ENCODE measurements at places on chromosomes 12 and 14. TPM values are rescaled to one million over a fixed set of nuclear protein-coding genes. Genes with fewer than 3 reads are reported as not detected.

Gene SLC25A21
- 6.4 TPM for total RNA-seq

Gene ABCC9
- not detected for total RNA-seq

Gene TTC9
- 3.5 TPM for total RNA-seq

GRCh38 chr14:61279082-61279481 lies 2.1 kb downstream of the TMEM30B start:
- peaks cover 63% of the 10 kb centered on the region for H3K27me3 ChIP-seq
- no peaks in the 10 kb centered on the region for H3K4me1 ChIP-seq
- no peaks in the 10 kb centered on the region for H3K36me3 ChIP-seq
- no peak for DNase-seq

Gene KRT72
- not detected for total RNA-seq

Gene NFATC4
- 95.3 TPM for total RNA-seq

Gene OR6C70
- total RNA-seq = not detected

DNA sequence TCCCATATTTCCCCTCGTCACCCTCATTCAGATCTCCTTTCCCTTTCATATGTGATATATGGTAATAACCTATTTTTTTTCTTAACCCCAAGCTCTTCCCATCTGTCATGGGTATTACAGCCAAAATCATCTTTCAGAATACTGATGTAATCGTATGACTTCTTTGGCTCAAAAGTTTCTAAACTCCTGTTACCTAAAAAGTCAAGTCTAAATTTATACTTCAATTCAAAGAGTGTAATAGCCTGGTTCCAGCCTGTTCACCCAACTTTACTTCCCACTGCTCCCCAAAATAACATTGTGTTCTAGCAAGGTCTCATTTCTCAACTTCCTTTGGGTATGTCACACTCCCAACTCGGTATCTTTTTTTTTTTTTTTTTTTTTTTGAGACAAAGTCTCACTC lies 48.5 kb downstream of the TBK1 start:
- H3K4me1 ChIP-seq = no peaks in the 10 kb centered on the region
- H3K27ac ChIP-seq = no peak overlapping the region
- no peak overlapping the region for H3K4me3 ChIP-seq
- peaks cover 28% of the 10 kb centered on the region for H3K36me3 ChIP-seq

GRCh38 chr14:24888532-24888931 lies 161.4 kb downstream of the STXBP6 start:
- DNase-seq = no peak
- no peak overlapping the region for H3K4me3 ChIP-seq
- H3K27me3 ChIP-seq = no peaks in the 10 kb centered on the region
- H3K36me3 ChIP-seq = no peaks in the 10 kb centered on the region
- H3K4me1 ChIP-seq = no peaks in the 10 kb centered on the region
- no peak overlapping the region for H3K27ac ChIP-seq

GRCh38 chr14:28767853-28768741 lies 1.5 kb downstream of the FOXG1 start:
- peak overlapping the region; percentile 36 for H3K4me3 ChIP-seq
- H3K4me1 ChIP-seq = peaks cover 3% of the 10 kb centered on the region
- no peaks in the 10 kb centered on the region for H3K36me3 ChIP-seq
- peaks cover 100% of the 10 kb centered on the region for H3K27me3 ChIP-seq
- peak; percentile 78 for DNase-seq
- no peak overlapping the region for H3K27ac ChIP-seq

- H3K27me3 ChIP-seq = peaks cover 28% of the 10 kb centered on the region
- H3K4me3 ChIP-seq = no peak overlapping the region
- DNase-seq = no peak
- H3K36me3 ChIP-seq = no peaks in the 10 kb centered on the region
- peaks cover 19% of the 10 kb centered on the region for H3K4me1 ChIP-seq
Measured at GRCh38 chr12:94039914-94040313, 108.5 kb upstream of the PLXNC1 start.

DNA sequence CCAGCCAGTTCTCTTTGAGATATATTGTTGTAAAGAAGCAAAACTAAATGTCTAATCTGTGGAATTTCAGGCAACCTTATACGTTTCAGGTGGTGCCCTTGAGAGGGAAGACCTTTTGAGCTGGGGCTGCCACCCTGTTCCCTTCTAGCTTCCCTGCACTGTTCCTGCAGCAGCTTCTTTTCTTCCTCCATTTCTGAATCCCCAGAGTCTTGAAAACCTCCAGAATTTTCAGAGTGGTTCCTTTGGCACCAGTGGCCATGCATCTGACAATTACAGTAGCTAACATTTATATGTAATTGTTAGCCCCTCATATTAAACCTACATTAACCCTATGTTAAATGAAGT lies 271.3 kb downstream of the ZFP36L1 start:
- peaks cover 67% of the 10 kb centered on the region for H3K4me1 ChIP-seq
- peak overlapping the region; percentile 93 for H3K27ac ChIP-seq
- no peak overlapping the region for H3K4me3 ChIP-seq
- no peaks in the 10 kb centered on the region for H3K36me3 ChIP-seq
- DNase-seq = no peak

DNA sequence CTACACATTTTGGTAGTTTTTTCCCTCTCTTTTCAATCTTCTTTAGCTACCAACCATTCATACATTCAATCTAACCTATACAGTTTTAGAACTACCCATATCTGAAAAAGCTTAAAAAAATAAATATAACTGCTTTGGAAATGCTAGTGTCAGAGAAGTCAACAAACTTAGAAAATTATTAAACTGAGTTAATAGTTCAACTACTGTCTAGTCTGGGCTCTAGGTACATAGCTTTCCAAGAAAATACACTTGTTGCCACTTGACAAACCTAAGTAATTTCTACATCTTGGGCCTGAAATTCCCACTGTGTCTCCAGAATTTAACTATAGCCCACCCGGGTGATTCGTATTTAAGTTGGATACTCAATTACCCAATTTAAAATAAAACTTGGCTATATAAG lies 22.1 kb downstream of the GTF2A1 start:
- no peaks in the 10 kb centered on the region for H3K27me3 ChIP-seq
- no peak overlapping the region for H3K4me3 ChIP-seq
- H3K4me1 ChIP-seq = no peaks in the 10 kb centered on the region
- H3K27ac ChIP-seq = no peak overlapping the region
- DNase-seq = no peak

Gene C12orf54
- not detected for total RNA-seq

- H3K4me3 ChIP-seq = no peak overlapping the region
- H3K27me3 ChIP-seq = no peaks in the 10 kb centered on the region
- H3K36me3 ChIP-seq = no peaks in the 10 kb centered on the region
- no peak overlapping the region for H3K27ac ChIP-seq
Measured at GRCh38 chr14:53148671-53149070, 4.5 kb downstream of the DDHD1 start.

DNA sequence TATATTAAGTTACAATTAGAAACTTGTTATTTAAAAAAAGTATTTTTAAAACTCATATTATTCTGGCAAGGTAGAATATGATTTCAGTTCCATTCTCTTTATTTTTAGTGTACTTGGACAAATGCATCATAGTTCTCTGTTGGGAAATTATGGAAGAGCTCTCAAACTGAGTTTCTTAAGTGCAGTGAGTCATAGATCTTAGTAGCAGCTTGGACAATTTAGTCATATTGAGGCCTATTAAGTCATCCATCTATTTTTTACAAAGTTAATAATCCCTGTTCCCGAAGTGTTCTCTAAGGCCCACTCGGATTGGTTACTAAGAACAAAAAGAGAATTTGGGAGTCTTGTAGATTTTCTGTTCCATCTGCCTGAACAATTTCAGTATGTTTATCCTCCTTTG lies 113.9 kb downstream of the ANO4 start:
- H3K36me3 ChIP-seq = no peaks in the 10 kb centered on the region
- H3K27me3 ChIP-seq = no peaks in the 10 kb centered on the region
- no peak overlapping the region for H3K4me3 ChIP-seq
- H3K4me1 ChIP-seq = no peaks in the 10 kb centered on the region
- DNase-seq = no peak
